ENCODE measurements at places on chromosomes 6 and 20. TPM values are rescaled to one million over a fixed set of nuclear protein-coding genes. Genes with fewer than 3 reads are reported as not detected.

XKR7 gene
- polyA plus RNA-seq, result not detected

TMEM170B gene
- 3.6 TPM for polyA plus RNA-seq

PROKR2 gene
- not detected for polyA plus RNA-seq

BNIP5 gene
- not detected for polyA plus RNA-seq

LTA gene
- 0.43 TPM for polyA plus RNA-seq

CFAP206 gene
- polyA plus RNA-seq, result 0.47 TPM

HLA-DMA gene
- polyA plus RNA-seq, result 162 TPM

Data from ovary (tissue), 10 donors.